Vagina (tissue), 2 donors: ENCODE measurements at places on chromosomes 5 and 9.

GRCh38 chr5:149776361-149777305, 46.5 kb downstream of the PPARGC1B start:
- no peak for DNase-seq

DNA sequence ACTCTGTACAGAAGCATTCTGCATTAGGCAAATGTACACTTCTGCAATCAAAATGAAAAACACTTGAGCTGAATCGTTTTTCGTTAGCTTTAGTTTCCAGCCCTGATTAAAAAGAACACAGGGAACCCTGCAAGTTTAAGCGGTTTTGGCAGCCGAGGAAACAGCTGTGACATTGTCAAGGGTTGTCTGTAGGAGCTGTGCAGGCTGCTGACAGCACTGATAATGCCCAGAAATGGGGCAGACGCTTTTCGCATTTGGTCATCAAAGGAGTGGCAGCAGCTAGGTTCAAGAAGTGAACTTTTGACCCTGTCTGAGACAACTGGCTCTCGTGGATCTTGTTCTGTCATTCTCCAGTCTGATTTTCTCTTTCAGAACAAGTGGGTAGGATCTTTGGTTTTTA, 165.6 kb upstream of the CCDC152 start:
- no peak for DNase-seq

GRCh38 chr5:43245724-43246385, 53.8 kb downstream of the NIM1K start:
- no peak for DNase-seq

- DNase-seq: no peak
Observed at GRCh38 chr5:9951865-9952516, 297.7 kb downstream of the ATPSCKMT start.

DNA sequence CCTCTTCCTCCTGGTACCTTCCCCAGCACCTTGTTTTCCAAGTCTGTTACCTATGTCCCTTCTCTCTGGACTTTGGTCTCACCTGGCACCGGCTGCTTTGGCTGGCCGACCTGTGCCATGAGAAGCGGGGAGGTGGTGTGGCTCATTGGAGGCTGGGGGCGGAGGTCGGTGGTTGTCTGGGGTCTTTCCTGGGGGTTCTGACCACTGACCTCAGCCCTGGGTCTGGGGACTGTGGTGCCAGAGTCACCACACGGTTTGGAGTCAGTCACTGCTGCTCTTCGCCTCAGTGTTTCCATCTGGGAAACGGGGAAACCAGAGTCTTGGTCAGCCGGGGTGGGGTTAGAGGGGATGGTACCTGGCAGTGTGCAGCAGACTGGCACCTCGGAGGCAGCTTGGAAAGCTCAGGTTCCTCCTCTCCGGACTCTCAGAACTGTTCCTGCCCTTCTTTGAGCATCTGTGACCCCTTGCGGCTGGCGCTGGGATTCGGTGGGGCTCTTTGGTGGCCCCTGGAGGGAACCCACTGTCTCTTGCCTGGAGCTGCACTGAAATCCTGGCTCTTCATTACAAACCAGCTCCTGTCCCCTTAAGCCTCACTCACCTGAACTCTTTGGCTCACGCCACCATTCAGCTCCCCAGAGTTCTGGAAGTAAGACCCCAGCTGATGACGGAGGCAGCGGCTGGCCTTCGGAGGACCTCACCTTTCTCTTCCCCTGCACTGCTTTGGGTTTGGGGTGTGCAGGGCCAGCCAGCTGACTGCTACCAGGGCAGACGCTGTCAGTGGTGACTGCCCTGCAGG, 4.1 kb upstream of the RXRA start:
- DNase-seq: no peak
